Suppressor macrophage (primary cell): ENCODE measurements at places on chromosomes 6 and 20.

GRCh38 chr20:30892541-30893345, 364.7 kb upstream of the DEFB115 start:
- DNase-seq: no peak

DNA sequence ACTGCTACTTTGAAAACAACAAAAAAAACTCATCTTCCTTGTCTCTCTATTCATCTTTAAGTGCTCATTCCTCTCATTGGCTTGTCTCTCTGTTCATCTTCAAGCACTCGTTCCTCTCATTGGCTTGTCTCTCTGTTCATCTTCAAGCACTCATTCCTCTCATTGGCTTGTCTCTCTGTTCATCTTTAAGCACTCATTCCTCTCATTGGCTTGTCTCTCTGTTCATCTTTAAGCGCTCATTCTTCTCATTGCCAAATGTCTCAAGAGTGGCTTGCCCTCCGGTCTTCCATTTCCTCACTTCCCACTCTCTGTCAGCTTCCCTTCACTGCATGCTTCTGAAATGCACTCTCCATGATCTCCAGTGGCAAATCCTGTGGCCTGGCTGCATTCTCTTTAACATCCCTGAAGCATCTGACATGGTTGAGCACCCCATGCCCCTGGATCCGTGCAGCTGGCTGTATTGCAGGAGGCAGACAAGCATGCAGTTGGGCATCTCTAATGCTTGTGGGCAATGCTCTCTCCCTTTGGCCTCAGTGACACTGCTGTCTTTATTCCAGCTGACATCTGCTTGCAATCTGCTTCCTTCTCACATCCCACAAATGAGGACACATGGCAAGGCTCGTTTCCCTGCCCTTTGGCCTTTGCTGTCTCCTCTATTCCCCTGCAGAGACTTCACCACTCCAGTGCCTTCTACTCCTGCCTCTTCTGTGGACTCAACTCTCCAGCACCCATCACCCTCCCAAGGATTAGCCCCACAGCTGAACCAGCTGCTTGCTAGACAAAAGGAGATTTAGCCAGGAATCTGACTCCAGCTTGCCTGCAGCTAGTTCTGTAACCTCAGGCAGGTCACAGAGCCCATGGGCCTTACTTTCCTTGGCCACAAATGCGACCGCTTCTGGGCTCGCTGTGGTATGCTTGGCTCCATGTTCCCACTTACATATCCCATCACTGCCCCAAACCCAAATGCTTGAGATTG, 143.2 kb upstream of the SNX9 start:
- no peak for DNase-seq

- no peak for DNase-seq
Observed at GRCh38 chr20:2162125-2162822, 60.6 kb downstream of the STK35 start.

- DNase-seq: no peak
Observed at GRCh38 chr6:125206389-125206788, 52.8 kb downstream of the TPD52L1 start.
